ENCODE measurements at places on chromosomes 4 and X.

- no peak for DNase-seq
These were observed 7.7 kb upstream of the GABRE start for GRCh38 chrX:151982222-151982621.

- no peak for DNase-seq
These were observed 43.7 kb downstream of the USP9X start for GRCh38 chrX:41128955-41129354.

- no peak for DNase-seq
These were observed 244.6 kb upstream of the TENM3 start for GRCh38 chr4:181998398-181999295.

GRCh38 chrX:105869701-105870100 is 47.4 kb downstream of the NRK start:
- DNase-seq = no peak

DNA sequence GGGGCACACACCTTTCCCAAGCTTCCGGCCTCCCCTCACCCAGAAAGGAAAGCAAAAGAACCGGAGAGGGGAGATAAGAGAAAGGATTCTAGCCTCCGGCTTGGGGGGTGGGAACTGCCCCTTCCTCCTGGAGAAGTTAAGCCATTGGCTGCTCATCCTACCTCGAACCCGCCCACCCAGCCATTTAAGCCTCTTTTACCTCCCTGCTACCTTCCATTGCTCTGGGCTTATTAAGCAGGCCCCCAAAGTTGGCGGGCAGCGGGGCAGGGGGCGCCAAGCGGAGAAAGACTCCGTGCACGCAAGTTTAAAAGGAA is 2.3 kb downstream of the MAML3 start:
- DNase-seq = peak; percentile 25

GRCh38 chrX:23114241-23114640 is 114.5 kb downstream of the DDX53 start:
- no peak for DNase-seq

GRCh38 chr4:8025668-8026067 is 86.0 kb upstream of the AFAP1 start:
- no peak for DNase-seq

- no peak for DNase-seq
These were observed 119.9 kb downstream of the FBXW7 start for GRCh38 chr4:152415980-152416379.

DNA sequence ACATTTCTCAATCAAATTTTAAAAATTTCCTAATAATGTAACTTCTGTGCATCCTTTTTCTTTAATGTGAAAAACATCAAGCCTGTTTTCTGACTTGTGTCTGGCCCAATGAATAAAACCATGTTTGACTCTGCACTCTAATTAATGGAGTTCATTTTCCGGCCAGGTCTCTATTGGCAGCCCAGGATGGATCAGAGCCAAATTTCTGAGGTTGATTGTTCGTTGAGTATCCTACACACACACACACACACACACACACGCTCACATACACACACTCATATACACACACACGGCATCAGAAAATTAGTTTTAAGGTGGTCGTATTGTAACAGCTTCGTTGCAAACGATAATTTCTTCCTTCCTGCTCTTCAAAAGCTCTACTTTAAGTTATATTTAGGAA is 28.9 kb upstream of the TLL1 start:
- no peak for DNase-seq

DNA sequence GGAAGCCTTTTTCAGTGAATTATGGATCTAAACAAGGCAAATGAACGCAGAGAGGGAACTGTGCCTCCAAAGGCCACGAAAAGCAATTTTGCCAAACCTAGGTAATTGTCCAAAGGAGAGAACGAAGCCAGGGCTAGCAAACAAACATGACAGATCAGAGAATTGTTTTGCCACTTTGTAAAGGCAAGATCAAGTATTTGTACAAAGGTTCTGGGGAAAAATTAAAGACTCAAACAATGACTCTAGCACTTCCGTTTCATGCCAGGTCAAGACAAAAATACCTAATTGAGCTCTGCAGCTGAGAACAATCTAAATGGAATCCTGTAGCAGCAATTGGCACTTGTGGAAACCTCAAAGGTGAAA is 8.5 kb downstream of the RBM47 start:
- DNase-seq = no peak

DNA sequence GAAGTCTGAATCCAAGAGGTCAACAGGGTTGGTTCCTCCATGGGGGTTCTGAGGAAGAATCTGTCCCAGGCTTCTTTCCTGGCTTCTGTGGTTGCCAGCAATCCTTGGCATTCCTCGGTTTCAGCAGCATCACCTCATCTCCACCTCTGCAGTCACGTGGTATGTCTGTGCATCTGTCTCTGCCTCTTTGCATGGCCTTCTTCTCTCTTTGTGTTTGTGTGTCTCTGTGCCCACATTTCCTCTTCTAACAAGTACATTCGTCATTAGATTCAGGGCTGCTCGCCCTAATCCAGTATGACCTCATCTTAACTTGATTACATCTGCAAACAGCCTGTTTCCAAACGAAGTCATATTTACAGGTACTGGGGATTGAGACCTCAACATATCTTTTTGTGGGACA is 114.0 kb downstream of the BCOR start:
- DNase-seq = no peak

DNA sequence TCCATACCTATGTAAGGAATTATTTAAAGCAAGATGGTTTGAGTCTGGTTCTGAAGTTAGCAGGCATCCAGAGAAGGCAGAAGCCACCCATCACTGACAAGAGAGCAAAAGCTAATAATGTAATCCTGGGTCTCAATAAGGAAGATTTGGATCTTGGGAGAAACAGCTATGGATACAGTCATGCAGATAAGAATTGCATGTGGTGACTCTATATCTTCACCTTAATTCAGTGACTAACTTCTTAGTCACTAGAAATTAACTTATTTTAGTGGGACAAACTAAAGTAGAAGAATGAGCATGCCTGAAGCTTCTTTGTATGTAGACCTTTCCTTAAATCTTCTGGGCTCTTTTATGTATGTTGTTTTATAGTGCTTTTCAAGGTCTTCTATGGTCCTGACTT is 66.6 kb downstream of the ATP10D start:
- DNase-seq = no peak

GRCh38 chr4:117331817-117332216 is 246.4 kb upstream of the TRAM1L1 start:
- no peak for DNase-seq

GRCh38 chrX:42384956-42385355 is 393.0 kb downstream of the PPP1R2C start:
- DNase-seq = no peak

GRCh38 chr4:26362745-26363439 is 42.1 kb downstream of the RBPJ start:
- no peak for DNase-seq

- no peak for DNase-seq
These were observed 1.5 kb downstream of the USP51 start for GRCh38 chrX:55488006-55488592.

DNA sequence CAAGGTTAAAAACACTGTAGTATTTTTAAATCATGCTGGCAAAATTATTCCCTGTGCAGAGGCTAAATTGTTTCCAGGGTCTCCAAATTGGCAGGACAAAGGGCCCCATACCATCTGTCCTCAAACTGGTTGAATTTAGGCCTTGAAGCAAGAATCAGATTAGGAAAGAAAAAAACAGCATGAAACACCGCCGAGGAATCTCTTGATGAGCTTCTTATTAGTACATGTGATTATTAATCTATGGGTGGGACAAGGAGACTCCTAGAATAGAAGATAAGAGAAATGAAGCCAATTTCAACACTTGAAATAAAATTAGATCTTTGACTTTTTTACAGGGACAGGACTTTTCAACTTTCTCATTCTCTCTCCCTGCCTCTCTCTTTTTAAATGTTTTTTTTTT is 7.1 kb upstream of the CLNK start:
- no peak for DNase-seq

DNA sequence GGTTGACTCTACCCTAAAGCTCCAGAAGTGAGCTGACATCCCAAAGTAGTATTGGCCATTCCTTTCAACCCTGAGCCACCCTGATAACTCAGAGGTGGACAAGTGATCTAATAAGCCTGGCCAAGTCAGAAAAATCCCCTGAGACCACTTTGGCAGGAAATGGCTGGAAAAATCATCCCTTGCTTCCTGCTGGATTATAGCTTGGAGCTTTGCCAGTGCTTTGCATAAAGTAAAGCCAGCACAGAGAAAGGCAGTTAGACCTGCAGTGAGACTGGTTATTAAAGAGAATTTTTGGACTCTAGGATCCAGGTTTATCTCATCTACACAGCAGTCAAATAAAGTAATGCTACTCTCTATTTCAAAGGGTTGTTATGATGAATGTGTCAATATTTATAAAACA is 6.4 kb downstream of the CXCL3 start:
- DNase-seq = no peak

DNA sequence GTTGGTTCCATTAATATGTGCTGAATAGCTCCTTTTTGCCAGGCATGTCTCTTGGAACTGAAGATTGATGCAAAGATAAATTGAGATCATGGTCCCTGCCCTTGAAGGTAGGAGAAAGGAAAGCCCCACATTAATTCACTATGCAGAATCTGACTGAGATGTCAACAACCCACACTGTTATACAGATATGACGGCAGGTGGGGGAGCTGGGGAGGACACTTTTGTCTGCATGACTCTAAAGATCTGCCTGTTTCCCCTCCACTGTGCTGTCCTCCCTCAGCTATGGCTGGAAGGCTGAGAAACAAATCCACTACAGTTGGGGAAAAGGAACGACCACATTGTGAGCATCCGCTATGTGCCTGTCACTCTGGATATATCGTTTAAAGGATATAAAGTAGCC is 36.3 kb upstream of the IGFBP7 start:
- DNase-seq = no peak

- DNase-seq = no peak
These were observed 27.5 kb upstream of the GPR78 start for GRCh38 chr4:8552581-8553205.

- no peak for DNase-seq
These were observed 24.9 kb downstream of the WDR1 start for GRCh38 chr4:10091531-10092181.

- peak; percentile 29 for DNase-seq
These were observed 14.5 kb upstream of the FGG start for GRCh38 chr4:154626793-154627484.

- DNase-seq = no peak
These were observed 7.0 kb upstream of the SLC7A11 start for GRCh38 chr4:138249132-138249531.

DNA sequence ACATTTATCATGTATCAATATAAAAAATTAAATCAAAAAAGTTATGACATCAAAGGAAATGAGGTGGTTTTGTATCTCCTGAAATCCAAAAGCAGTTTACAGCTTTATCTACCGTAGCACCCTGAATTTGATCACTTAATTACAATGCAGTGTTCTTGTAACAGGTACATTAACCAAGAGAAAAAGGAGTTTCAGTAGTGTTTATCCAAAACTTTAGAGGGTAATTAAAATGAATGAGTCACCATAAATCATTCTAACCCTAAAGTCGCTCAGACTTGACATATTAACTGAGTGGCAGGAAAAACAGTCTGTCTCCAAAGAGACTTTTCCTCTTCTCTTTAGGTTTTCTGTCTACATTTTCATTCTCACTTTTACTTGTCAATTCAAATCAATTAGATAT is 907.6 kb upstream of the EPHA5 start:
- DNase-seq = no peak

DNA sequence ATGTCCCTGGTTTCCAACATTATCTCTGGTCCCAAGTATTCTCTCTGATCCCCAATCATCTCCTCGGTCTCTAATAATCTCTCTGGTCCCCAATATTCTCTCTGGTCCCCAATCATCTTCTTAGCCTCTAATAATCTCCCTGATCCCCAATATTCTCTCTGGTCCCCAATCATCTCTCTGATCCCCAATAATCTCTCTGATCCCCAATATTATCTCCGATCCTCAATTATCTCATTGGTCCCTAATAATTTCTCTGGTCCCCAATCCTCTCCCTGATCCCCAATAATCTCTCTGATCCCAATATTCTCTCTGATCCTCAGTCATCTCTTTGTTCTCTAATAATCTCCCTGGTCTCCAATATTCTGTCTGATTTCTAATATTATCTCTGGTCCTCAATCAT is 16.6 kb downstream of the P2RY8 start:
- DNase-seq = no peak

DNA sequence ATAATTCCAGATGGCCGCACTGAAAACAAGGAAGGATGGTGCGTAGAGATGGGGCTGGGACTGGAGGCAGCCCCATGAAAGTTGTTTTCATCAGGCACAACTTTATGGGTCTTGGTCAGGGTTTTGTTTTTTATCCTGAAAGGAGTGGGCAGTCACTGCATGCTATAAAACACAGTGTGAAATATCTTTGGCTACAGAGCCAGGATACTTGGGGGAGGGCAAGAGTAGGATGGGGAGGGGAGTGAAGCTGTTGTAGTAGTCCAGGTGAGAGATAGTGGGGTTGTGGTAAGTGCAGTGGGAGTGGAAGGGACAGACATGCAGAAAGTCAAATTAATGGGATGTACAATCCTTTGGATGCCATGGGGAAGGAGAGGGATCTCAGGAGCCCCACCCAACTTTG is 56.5 kb downstream of the PTTG2 start:
- DNase-seq = no peak

DNA sequence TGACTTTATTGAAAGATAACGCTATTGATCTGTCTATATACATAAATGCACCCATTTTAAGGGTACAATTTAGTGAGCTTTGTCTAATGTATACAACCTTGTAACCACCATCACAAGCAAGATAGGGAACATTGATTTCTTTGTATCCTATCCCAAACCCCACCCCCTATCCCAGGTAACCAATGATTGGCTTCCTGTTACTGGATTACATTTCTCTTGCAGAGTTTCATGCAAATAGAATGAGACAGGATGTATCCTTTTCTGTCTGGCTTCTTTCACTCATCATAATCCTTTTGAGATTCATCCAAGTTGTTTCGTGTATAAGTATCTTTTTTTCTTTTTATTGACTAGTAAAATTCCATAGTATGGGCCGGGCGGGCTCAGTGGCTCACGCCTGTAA is 1.6 kb upstream of the GRIPAP1 start:
- DNase-seq = no peak

DNA sequence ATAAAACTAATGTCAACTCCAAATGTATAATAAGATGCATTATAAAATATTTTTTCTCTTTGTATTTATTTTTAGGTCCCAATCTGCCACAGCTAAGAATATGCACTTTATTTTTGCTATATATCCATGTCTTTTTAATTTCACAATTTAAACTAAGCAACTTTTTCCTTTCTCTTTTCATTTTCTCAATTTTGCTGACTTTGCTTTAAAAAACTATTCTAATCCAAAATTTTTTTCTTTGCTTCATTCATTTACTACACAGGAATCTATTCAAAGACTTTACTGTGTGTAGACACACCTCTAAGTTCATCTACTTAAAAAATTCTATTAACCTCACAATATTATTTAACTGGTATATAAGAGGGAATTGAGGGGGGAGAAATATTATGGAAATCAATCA is 201.9 kb downstream of the ADGRA3 start:
- no peak for DNase-seq

DNA sequence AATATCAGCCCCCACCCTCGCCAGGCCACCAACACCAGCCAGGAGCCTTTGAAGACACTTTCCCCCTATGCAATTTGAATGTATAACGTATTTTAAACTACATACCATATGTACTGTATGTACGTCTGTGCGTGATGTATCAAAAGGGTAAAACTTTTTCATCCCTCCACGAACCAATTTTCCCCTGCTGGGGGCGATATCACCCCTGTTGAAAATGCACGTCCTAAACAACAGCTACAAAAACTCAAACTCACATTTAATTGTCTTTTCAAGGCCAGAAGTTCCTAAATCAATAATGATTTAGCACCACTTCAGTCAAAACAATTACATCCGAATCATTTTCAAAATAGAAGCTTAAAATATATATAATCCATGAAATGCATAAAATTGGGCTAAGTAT is 1.4 kb downstream of the VEGFD start:
- no peak for DNase-seq

Data from stimulated activated CD4-positive, alpha-beta T cell treated with anti-CD3 and anti-CD28 coated beads, Interleukin-15, amount 100 ng/mL, for 1 hour (primary cell).